ENCODE measurements at places on chromosomes 7 and 10.
A peak's percentile ranks its signal among the peaks of the same experiment; 100 is the strongest.

- DNase-seq, result peak; percentile 67
Observed at GRCh38 chr7:148380596-148381419, 209.8 kb upstream of the C7orf33 start.

- DNase-seq, result no peak
Observed at GRCh38 chr7:107262857-107263256, 94.1 kb downstream of the HBP1 start.

DNA sequence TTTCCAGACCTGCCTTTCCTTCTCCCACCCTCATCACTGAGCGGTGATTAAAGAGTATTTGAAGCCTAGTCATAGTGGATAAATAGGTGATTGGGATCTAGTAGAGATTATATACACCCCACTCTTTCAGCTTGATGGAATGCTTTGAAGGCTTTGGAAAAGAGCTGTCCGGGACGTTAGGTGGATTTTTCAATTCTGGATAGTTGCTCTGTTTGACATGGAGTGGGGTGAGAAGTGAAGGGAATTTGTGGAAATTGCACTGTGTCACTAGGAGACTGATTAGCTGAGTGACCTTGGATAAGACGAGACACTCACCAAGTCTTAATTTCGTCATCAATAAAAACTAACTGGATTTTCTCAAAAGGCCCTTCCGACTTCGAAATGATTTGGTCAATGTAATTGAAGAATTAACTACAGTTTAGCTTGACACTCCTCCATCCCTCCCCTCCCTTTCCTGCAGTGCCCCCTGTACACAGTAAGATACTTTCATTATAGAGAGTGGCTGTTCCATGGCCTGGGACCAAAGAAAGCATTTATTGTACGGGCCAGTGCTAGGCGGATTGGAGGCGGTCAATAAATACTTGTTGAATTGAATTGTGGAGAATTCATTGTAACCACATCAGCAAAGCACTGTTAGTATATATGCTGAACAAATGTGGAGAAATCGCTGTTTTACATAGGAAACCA, 962 bp downstream of the ZKSCAN1 start:
- DNase-seq, result no peak

GRCh38 chr10:132788180-132788830, 2.4 kb upstream of the NKX6-2 start:
- DNase-seq, result no peak

- no peak for DNase-seq
Observed at GRCh38 chr10:46285966-46286620, 704 bp upstream of the ANTXRL start.

DNA sequence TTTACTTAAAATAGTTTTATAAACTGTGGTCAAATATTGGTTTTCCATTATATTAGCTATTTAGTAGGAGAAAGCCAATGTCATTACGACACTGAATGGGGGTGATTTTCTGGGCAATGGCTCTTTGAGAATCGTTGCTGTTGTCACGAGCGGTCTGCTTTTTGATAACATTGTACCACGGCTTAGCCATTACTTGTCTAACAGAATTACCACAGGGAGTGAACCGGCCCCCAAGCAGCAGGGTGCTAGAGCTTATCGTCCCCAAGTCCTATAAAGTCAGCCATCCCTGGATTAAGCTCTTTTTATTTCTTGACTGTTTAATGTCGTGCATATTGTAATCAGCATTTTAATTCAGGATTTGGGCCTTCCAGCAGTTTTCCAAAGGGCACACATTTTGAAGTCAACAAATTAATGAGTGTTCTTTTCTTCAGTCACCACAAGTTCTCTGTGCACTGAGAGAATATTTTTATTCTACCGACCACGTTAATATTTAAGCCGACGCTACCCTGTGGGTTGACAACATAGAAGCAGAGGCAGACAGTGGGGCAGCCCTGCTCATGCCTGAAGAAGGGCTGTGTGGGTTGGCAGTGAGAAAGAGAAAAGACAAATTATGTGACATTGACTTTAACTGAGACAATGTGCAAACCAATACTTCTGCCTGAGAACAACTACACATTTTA, 125.8 kb downstream of the ICA1 start:
- DNase-seq, result no peak

GRCh38 chr10:9951481-9952257, 1066.0 kb upstream of the CELF2 start:
- no peak for DNase-seq
